ENCODE measurements at places on chromosomes 16 and 17.

- DNase-seq = no peak
These were observed 13.9 kb downstream of the MYL4 start for GRCh38 chr17:47223007-47223406.

GRCh38 chr16:85601730-85602401 is 11.3 kb upstream of the GSE1 start:
- DNase-seq = no peak

DNA sequence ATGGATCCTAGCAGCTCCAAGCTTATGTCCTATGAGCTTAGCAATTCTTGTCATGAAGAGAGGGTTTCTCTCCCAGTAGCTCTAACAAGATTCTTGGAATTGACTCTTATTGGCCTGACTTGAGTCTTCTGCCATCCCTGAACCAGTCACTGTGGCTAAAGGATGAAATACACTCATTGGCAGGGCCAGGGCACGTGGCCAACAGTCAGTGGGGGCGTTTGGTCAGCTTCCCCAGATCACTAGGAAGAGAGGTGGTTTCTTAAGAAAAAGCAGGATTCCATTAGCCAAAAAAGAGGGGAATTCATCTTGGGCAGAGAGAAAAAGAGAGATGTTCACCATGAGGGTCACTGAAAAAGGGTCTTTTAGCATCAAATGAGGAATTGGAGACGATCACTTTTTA is 363.2 kb downstream of the SNX29 start:
- no peak for DNase-seq

- no peak for DNase-seq
These were observed 3.5 kb upstream of the CNEP1R1 start for GRCh38 chr16:50021544-50021943.

GRCh38 chr16:1941162-1942046 is 1.6 kb downstream of the MSRB1 start:
- no peak for DNase-seq

GRCh38 chr16:58495521-58496331 is 4.2 kb upstream of the NDRG4 start:
- no peak for DNase-seq

DNA sequence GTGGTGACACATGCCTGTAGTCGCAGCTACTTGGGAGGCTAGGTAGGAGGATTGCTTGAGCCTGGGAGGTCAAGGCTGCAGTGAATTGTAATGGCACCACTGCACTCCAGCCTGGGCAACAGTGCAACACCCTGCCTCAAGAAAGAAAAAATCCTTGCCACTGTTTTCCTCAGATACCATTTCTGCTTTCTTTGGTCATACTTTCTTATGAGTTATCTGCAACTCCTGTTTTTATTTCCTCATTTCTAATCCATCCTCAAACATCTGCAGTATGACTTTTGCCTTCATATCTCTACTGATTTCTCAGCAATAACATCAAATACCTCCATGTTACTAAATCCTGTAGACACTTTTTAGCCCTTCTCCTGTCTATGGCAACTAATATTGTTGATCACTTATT is 3.1 kb upstream of the AP2B1 start:
- DNase-seq = no peak

- no peak for DNase-seq
These were observed 10.2 kb downstream of the CDH5 start for GRCh38 chr16:66376577-66377305.

DNA sequence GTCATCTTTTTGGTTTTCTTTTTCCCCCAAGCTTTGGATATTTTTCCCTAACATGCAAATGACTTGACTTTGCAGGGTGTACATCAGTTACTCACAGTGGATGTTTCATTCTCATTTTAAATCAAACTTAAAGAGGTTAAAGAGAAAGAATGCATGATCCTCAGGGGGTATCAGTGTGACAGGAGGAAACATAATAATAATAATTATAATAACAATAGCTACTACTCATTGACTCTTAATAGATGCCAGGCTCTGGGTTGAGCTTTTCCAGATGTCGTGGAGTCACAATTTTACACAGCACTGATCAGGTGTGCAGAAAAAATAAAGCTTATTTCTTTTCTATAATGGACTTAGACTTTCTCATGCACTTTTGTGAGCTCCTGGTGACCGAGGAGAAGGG is 157.2 kb upstream of the CACNG3 start:
- DNase-seq = no peak

- DNase-seq = peak; percentile 63
These were observed 13.1 kb upstream of the SREBF1 start for GRCh38 chr17:17849845-17850373.

DNA sequence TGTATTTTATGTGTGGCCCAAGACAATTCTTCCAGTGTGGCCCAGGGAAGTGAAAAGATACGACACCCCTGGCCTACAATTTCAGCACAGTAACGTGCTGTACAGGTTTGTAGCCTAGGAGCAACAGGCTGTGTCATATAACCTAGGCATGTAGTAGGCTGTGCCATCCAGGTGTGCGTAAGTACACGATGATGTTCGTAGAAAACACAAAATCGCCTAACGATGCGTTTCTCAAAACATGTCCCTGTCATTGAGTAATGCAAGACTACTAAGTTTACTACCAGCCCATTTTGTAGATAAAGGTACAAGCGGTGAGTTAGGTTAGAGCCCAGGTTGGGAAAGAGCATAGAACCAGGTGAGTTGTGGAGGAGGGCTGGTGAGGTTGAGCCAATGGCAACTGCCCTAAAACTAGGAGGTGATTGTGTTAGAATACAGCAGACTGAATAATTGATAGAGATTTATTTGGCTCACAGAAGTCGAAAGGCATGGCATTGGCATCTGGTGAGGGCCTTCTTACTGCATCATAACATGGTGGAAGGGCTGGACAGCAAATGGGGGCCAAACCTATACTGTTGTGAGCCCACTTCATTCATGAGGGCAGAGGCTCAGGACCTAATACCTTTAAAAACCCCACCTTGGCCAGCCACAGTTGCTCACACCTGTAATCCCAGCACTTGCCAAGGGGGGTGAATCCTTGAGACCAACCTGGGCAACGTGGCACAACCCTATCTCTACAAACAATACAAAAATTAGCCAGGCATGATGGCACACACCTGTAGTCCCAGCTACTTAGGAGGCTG is 4.2 kb downstream of the EIF1 start:
- no peak for DNase-seq

GRCh38 chr17:54793271-54793670 is 107.4 kb upstream of the TOM1L1 start:
- no peak for DNase-seq

DNA sequence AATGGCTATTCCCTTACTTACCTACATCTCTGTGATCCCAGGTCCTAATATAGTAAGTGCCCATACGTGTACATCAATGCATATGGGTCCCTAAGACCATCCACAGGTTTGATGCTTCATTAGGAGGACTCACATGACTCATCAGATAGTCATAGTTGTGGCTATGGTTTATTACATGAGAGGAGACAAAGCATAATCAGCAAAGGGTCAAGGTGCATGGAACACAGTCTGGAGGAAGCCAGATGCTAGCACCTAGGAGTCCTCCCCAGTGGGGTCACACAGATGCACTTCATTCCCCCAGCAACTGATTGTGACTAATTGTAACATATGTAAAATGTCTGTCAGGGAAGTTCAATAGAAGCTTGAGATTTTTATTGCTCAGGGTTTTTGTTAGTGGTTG is 42.8 kb downstream of the PHKB start:
- no peak for DNase-seq

GRCh38 chr17:50371526-50371925 is 1.5 kb downstream of the MRPL27 start:
- DNase-seq = no peak

DNA sequence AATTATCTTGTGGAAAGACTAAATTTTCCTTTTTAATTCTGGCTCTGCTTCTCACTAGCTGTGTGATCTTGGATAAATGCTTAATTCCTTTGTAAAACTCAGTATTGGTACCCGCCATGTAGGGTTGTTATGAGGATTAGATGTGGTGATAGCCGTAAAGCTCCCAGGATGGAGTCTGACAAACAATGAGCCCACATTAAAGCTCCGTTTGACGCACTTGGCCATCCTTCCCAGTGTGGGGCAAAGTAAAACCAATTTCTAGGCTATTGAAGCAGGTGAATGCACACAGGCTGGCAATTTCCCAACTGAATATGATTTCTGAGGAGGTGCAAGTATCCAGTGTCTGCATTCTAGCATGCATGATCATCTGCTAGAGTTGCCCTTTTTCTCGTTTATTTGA is 123.6 kb downstream of the MRTFB start:
- DNase-seq = no peak

DNA sequence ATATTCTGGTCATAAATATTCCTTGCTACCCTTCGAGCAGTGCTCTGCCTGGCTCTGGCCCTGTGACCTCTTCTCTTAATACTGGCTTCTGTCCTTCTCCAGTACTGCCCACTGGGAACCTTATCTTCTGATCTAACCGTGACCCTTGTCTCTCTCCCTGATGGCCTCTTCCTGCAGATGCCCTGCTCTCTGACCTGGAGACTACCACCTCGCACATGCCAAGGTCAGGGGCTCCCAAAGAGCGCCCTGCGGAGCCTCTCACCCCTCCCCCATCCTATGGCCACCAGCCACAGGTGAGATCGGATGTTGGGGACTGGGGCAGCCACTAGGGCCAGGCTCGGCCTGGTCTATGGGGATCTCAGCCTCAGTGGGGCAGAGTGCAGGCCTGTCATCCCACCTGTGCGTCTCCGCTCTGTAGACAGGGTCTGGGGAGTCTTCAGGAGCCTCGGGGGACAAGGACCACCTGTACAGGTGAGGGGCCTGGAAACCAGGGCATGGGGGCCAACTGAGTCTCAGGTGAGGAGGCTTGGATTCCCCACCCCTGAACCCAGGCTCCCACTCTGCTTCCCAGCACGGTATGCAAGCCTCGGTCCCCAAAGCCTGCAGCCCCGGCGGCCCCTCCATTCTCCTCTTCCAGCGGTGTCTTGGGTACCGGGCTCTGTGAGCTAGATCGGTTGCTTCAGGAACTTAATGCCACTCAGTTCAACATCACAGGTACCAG is 1.5 kb downstream of the TGFB1I1 start:
- DNase-seq = no peak

GRCh38 chr17:81037798-81038733 is 3.1 kb downstream of the BAIAP2 start:
- DNase-seq = no peak

- DNase-seq = no peak
These were observed 1.2 kb downstream of the LCAT start for GRCh38 chr16:67942510-67943255.

DNA sequence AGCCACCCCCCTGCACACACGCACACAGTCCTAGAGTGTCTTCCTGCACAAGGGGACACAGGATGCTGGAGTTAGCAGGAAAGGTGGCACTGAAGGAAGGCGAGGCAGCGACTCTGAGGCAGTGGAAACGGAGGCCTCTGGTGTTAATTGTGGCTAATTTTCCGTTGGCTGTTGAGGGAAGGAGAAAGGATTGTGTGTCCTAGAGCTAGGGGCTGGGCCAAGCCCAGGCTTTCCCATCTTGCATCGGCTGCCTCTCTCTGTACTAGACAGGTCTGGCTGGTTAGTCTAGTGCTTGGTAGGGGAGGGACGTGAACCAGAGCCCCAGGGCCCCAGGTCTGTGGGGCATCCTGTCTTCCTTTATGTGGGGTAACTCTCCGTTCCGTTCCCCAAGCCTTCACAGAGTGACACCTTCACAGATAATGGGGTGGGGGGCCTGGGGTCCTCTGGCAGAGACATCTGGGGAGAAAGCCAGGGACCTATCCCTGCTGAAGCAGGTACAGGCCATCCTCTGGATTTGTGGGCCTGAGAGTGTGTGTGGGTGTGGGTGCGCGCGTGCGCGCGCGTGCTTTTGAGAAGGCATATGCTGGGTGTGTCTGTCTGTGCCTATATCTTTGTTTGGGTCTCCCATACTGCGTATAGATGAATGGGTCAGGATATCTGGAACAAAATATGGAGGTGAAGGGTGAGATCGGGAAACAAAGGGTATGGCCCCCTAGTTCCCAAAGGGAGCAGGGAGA is at the start of gene CHD3:
Gene CHD3, plus strand, starts transcription at position 606 of the 737 bp plus-strand sequence. CDS start 212 bp downstream, outside the sequence.
- DNase-seq = peak; percentile 61

GRCh38 chr17:10226930-10227695 is 28.7 kb upstream of the GAS7 start:
- peak; percentile 22 for DNase-seq

DNA sequence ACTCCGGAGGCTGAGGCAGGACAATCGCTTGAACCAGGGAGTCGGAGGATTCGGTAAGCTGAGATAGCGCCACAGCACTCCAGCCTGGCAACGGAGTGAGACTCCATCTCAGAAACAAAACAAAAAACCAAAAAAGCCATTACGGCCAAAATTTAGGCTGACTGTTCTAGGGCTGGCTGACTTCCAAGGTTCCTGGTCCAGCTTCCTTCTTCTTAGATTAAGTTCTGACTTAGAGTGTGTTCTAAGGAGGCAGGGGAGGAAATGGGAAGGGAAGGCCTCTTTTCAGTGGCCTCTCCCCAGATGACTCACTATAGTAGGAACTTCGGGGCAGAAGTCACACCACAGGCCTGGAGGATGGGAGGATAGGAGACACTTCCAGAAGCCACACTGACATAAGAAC is 27.7 kb upstream of the CLEC18B start:
- no peak for DNase-seq

GRCh38 chr17:69012895-69013805 is 47.6 kb downstream of the ABCA9 start:
- no peak for DNase-seq

DNA sequence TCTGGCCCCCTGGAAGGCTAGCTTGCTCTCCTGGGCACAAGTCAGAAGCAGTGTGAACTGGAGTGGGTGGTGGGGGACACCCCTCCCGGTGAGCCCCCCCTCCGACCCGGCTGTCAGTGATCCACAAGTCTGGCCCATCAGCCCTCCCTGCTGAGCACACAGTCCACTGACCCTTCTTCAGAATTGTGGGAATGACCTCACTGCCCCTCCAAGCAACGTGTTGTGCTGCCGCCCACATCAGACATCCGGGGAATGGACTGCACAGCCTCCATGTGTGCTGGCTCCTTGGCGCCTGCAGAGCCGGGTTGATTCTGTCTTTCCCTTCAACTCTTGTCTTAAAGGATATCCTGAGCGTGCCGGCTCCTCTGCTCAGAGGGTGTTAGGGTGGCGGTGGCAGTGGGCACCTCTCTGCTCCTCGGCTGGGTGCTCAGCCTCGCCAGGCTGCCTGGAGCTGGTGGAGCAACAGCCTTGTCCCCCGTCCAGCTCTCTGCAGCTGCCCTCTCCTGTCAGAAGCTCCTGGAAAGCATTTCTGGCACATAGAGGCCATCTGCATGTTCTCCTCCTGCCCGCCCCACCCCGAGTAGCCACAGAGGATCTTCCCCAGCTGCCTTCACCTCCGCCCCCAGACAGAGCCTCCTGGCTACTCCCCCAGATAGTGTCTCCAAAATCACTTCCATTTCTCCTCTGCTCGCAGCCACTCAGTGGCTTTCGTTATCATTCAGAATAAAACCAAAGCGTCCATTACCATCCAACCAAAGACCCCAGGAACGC is 19.8 kb downstream of the NPTX1 start:
- DNase-seq = no peak

GRCh38 chr17:64771980-64772844 is 110.1 kb upstream of the SMURF2 start:
- no peak for DNase-seq

Measured in stimulated activated CD4-positive, alpha-beta T cell treated with anti-CD3 and anti-CD28 coated beads, Interleukin-4, amount 100 ng/mL, for 24 hours (primary cell).